Activated T-cell treated with anti-CD3 and anti-CD28 coated beads, Interleukin-2, amount 50 U/mL, for 72 hours (primary cell): ENCODE measurements at places on chromosomes 3 and 15. TPM values are rescaled to one million over a fixed set of nuclear protein-coding genes. Genes with fewer than 3 reads are reported as not detected.

DNA sequence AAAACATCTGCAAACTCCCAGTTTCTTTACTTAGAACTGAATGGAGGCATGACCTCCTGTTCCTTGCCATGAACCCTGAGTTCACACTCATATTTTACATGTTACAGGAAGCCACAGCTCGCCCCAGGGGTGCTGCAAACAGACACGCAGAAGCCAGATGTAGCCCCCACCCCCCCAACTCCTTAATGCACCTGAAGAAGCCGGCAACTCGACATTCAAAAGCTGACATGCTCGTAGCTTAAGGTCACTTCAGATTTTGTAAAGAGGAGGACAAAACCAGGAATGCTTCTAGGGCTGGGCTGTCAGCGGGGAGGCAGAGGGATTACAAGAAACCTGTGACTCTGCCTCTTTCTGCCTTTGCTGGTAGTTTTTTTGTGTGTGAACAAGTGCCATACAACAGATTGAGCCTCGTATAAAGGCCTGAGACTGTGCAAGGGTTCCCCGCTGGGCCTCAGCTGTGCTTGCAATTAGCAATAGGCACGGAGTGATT lies 42.0 kb upstream of the FEZF2 start:
- H3K27me3 ChIP-seq, result peaks cover 4% of the 10 kb centered on the region
- DNase-seq, result no peak
- H3K4me3 ChIP-seq, result no peak overlapping the region
- no peaks in the 10 kb centered on the region for H3K36me3 ChIP-seq

GRCh38 chr3:14925729-14926591 lies 21.4 kb upstream of the NR2C2 start:
- H3K27ac ChIP-seq, result no peak overlapping the region
- H3K27me3 ChIP-seq, result no peaks in the 10 kb centered on the region
- DNase-seq, result no peak
- H3K4me1 ChIP-seq, result no peaks in the 10 kb centered on the region
- no peaks in the 10 kb centered on the region for H3K36me3 ChIP-seq

GRCh38 chr15:72272997-72273352 lies 621 bp upstream of the PARP6 start:
- H3K4me1 ChIP-seq, result peaks cover 34% of the 10 kb centered on the region
- no peak for DNase-seq
- H3K27me3 ChIP-seq, result no peaks in the 10 kb centered on the region
- peaks cover 4% of the 10 kb centered on the region for H3K36me3 ChIP-seq
- peak overlapping the region; percentile 91 for H3K4me3 ChIP-seq
- peak overlapping the region; percentile 84 for H3K27ac ChIP-seq

- no peaks in the 10 kb centered on the region for H3K36me3 ChIP-seq
- H3K27me3 ChIP-seq, result peaks cover 26% of the 10 kb centered on the region
- no peak overlapping the region for H3K4me3 ChIP-seq
- no peak for DNase-seq
- H3K4me1 ChIP-seq, result no peaks in the 10 kb centered on the region
These were observed 71.1 kb upstream of the DLG1 start for GRCh38 chr3:197369545-197369944.

- H3K27me3 ChIP-seq, result no peaks in the 10 kb centered on the region
- H3K4me1 ChIP-seq, result no peaks in the 10 kb centered on the region
- H3K4me3 ChIP-seq, result no peak overlapping the region
These were observed 105.2 kb downstream of the EPHA3 start for GRCh38 chr3:89212619-89213018.

- peak overlapping the region; percentile 100 for H3K4me3 ChIP-seq
- peak overlapping the region; percentile 99 for H3K27ac ChIP-seq
- no peaks in the 10 kb centered on the region for H3K27me3 ChIP-seq
- peaks cover 77% of the 10 kb centered on the region for H3K4me1 ChIP-seq
- DNase-seq, result peak; percentile 60
These were observed 817 bp downstream of the USP3 start for GRCh38 chr15:63504979-63505841.

DNA sequence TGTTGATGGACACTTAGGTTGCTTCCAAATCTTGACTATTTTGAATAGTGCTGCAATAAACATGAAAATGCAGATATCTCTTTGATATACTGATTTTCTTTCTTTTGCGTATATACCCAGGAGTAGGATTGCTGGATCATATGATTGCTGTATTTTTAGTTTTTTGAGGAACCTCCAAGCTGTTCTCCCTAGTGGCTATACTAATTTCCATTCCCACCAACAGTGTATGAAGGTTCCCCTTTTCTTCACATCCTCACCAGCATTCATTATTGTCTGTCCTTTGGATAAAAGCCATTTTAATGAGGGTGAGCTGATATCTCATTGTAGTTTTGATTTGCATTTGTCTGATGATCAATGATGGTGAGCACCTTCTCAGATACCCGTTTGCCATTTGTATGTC lies 12.5 kb downstream of the PATL2 start:
- peaks cover 16% of the 10 kb centered on the region for H3K4me1 ChIP-seq
- no peak overlapping the region for H3K27ac ChIP-seq
- DNase-seq, result no peak
- H3K4me3 ChIP-seq, result no peak overlapping the region
- no peaks in the 10 kb centered on the region for H3K27me3 ChIP-seq

- H3K4me1 ChIP-seq, result peaks cover 57% of the 10 kb centered on the region
These were observed at the start of gene SKOR1 for GRCh38 chr15:67824976-67825880. SKOR1 (plus strand) TSS chr15:67825509; CDS start chr15:67825603, 94 bp downstream.

GRCh38 chr3:131277836-131278497 lies 103.6 kb upstream of the NUDT16 start:
- no peak for DNase-seq
- no peaks in the 10 kb centered on the region for H3K36me3 ChIP-seq
- H3K27ac ChIP-seq, result no peak overlapping the region
- no peaks in the 10 kb centered on the region for H3K4me1 ChIP-seq
- H3K4me3 ChIP-seq, result no peak overlapping the region

GRCh38 chr3:189787632-189788031 lies 156.4 kb downstream of the TP63 start:
- H3K27ac ChIP-seq, result no peak overlapping the region
- H3K4me1 ChIP-seq, result peaks cover 12% of the 10 kb centered on the region
- no peak overlapping the region for H3K4me3 ChIP-seq

DNA sequence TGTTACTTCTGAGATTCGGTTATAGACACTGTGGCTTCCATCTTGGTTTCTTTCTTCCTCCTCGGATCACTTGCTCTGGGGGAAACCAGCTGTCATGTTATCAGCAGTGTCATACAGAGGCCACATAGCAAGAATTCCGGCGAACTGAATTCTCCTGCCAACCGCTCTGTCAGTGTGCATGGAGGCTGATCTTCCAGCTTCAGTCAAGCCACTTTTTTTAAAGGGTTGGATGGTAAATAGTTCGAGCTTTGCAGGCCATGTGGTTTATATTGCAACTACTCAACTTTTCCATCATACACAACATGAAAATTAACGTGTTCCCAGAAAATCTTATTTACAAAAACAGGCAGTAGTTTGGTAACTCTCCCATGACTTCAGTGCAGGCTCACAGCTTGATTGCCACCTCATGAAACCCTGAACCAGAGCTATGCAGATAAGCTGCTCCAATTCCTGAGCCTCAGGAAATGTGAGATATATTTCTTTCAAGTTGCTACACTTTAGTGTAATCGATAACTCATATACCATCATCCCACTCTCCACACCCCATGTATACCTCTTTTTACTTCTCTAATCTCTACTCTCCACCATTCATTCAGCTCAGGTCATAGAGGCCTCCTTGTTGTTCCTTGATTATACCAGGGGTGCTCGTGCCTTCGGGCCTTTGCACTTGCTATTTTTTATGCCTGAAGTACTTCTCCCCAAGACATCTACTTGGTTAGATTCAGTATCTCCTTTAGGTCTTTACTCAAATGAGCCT lies 7.2 kb downstream of the RPL22L1 start:
- no peak for DNase-seq
- H3K27ac ChIP-seq, result no peak overlapping the region
- H3K4me3 ChIP-seq, result no peak overlapping the region
- H3K27me3 ChIP-seq, result no peaks in the 10 kb centered on the region
- H3K36me3 ChIP-seq, result peaks cover 6% of the 10 kb centered on the region
- H3K4me1 ChIP-seq, result peaks cover 17% of the 10 kb centered on the region

The TRPM1 gene
- not detected for total RNA-seq

The CPLX3 gene
- 0.14 TPM for total RNA-seq

The ACAA1 gene
- 52.9 TPM for total RNA-seq

The LYSMD4 gene
- 9.7 TPM for total RNA-seq
